ENCODE measurements at places on chromosomes 6 and 20. TPM values are rescaled to one million over a fixed set of nuclear protein-coding genes. Genes with fewer than 3 reads are reported as not detected.

- H3K4me3 ChIP-seq = no peak overlapping the region
- DNase-seq = no peak
- H3K36me3 ChIP-seq = no peaks in the 10 kb centered on the region
- no peaks in the 10 kb centered on the region for H3K27me3 ChIP-seq
- H3K4me1 ChIP-seq = no peaks in the 10 kb centered on the region
Measured at GRCh38 chr6:168823397-168824212, 382.6 kb downstream of the SMOC2 start.

- H3K36me3 ChIP-seq = peaks cover 4% of the 10 kb centered on the region
- no peak overlapping the region for H3K4me3 ChIP-seq
- no peaks in the 10 kb centered on the region for H3K27me3 ChIP-seq
- DNase-seq = no peak
Measured at GRCh38 chr6:157988700-157989063, 7.0 kb downstream of the SYNJ2 start.

DNA sequence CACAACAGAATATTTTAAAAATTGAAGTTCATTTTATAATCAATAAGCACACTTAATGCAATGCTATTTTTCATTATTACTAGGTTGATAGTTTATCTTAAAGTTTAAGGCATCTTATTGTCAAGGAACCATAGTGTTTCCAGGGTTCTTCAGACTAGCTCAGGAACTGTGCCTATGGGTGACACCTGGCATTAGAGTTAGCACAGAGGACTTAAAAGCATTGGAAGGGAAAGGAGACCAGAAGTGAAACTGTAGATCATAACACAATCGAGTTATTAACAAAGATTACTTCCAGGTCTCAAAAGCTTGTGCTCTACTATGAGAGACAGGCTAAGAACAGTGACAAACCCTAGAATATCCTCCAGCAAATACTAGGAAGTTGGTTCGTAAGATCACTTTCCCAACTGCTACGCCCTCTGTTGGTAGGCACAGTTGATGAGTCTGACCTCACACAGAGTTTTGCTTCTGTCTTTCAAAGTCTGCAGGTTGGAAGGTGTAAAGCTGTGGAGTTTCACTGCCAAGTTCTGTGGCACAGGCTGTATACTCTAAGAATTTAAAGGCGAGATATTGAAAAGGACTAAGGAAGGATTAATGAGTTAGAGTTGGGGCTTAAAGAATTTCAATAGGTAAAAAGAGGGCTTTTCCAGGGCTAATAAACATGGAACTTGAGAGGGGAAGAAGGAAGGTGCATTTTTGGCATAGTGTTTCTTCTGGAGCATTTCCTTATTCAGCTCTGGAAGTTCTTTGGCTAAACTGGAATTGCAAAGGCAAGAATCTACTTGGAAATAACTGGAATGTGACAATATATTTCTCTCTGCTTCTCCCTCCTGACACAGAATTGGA is 531.3 kb upstream of the JAG1 start:
- H3K36me3 ChIP-seq = no peaks in the 10 kb centered on the region
- no peaks in the 10 kb centered on the region for H3K27me3 ChIP-seq
- DNase-seq = no peak
- no peak overlapping the region for H3K4me3 ChIP-seq
- no peak overlapping the region for H3K27ac ChIP-seq

DNA sequence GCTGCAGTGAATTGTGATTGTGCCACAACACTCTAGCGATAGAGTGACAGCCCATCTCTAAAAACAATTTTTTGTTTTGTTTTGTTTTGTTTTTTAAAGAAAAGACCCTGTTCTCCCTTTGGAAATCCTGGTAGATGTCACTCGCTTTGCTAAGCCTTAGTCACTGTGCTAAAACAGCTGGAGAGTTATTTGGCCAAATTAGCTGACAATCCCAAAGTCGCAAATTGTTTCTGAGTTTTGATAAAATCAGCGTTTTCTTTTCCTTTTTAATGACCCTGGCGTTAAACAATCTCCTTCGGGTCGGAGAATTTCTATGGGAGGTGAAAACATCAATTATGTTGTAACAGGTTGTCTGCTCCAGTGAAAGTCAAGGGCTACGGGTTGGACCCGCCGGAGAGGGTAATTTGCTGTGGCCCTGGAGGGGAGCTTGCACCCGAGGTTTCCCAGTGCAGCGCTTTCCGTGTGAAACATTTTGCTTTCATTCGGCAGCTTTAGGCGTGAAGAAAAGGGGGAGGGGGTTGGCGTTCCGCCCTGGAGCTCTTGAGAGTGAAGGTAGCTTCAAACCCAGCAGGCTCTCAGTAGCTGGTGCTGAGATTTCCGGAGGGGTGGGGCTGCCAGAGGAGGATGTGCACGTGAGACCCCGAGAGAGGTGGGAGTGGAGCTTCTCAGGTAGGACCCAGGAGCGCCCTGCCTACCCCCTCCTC is 296.6 kb downstream of the PHACTR1 start:
- H3K4me3 ChIP-seq = peak overlapping the region; percentile 42
- H3K27ac ChIP-seq = no peak overlapping the region
- peaks cover 73% of the 10 kb centered on the region for H3K27me3 ChIP-seq
- no peak for DNase-seq

DNA sequence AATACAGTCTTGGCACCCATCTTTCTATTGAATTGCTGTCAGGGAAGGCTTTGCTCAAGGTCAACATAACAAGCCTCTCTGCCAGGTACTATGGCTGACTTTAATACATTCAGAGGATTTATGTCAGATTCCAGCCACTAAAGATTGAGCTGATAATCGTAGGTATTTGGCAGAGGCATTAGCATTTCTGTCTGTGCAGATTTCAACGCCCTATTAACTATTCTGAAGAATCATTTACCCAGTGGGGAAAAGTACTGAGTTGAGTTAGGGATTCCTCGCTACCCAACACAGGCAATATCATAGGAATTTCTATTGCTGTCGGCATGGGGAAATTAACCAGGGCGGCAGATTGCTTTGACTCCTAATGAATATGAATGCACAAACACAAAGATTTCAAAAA is 233.7 kb upstream of the SPTLC3 start:
- H3K4me3 ChIP-seq = no peak overlapping the region
- DNase-seq = no peak
- no peak overlapping the region for H3K27ac ChIP-seq
- H3K27me3 ChIP-seq = no peaks in the 10 kb centered on the region
- no peaks in the 10 kb centered on the region for H3K36me3 ChIP-seq

DNA sequence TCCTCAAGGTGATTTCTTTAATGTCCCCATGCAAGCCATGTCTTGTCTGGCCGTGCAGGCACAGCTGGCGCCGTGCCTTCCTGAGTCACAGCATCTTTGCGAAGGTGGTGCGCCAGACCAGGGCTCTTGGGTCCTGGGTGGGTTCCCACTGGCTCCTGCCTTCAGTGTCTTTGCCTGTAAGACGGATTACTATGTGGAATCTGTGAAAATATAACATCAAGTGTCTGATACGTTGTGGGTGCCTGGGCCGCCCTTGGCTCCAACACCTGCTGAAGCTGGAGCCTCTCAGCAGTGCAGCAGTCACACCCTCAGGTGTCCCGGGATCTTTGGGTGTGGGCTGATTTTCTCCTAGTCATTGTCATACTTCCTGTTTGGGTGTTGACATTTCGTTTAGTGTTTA is 3.2 kb downstream of the OSBPL2 start:
- H3K36me3 ChIP-seq = no peaks in the 10 kb centered on the region
- H3K4me3 ChIP-seq = no peak overlapping the region
- peaks cover 37% of the 10 kb centered on the region for H3K4me1 ChIP-seq

GRCh38 chr6:97445407-97445806 is 162.4 kb upstream of the MMS22L start:
- H3K27ac ChIP-seq = no peak overlapping the region
- DNase-seq = no peak

GRCh38 chr6:158798311-158798710 is 20.9 kb downstream of the EZR start:
- H3K36me3 ChIP-seq = peaks cover 38% of the 10 kb centered on the region
- H3K27ac ChIP-seq = no peak overlapping the region
- DNase-seq = peak; percentile 28
- H3K27me3 ChIP-seq = no peaks in the 10 kb centered on the region
- H3K4me3 ChIP-seq = no peak overlapping the region

GRCh38 chr6:169811072-169811471 is 59.6 kb downstream of the ERMARD start:
- no peak overlapping the region for H3K4me3 ChIP-seq
- H3K4me1 ChIP-seq = peaks cover 16% of the 10 kb centered on the region
- H3K36me3 ChIP-seq = no peaks in the 10 kb centered on the region
- peaks cover 42% of the 10 kb centered on the region for H3K27me3 ChIP-seq
- no peak overlapping the region for H3K27ac ChIP-seq
- DNase-seq = peak; percentile 29

GRCh38 chr20:26214991-26215390 is 518.3 kb upstream of the ZNF337 start:
- H3K4me3 ChIP-seq = no peak overlapping the region
- no peaks in the 10 kb centered on the region for H3K4me1 ChIP-seq
- H3K27me3 ChIP-seq = peaks cover 5% of the 10 kb centered on the region
- H3K27ac ChIP-seq = no peak overlapping the region

Gene EPPIN
- total RNA-seq = not detected

Gene TBC1D20
- 29.4 TPM for total RNA-seq

Gene SLC17A9
- total RNA-seq = 26.1 TPM

Gene PRND
- total RNA-seq = not detected

Gene NRSN2
- 5.0 TPM for total RNA-seq

Gene POPDC3
- not detected for total RNA-seq

Measured in activated CD8-positive, alpha-beta memory T cell treated with anti-CD3 and anti-CD28 coated beads, Interleukin-2, amount 10 ng/mL, durations not matched to agents 7 days and 5 days (primary cell).